ENCODE measurements at places on chromosomes 4 and X.

- DNase-seq: no peak
Observed at GRCh38 chr4:138086611-138087041, 155.5 kb downstream of the SLC7A11 start.

DNA sequence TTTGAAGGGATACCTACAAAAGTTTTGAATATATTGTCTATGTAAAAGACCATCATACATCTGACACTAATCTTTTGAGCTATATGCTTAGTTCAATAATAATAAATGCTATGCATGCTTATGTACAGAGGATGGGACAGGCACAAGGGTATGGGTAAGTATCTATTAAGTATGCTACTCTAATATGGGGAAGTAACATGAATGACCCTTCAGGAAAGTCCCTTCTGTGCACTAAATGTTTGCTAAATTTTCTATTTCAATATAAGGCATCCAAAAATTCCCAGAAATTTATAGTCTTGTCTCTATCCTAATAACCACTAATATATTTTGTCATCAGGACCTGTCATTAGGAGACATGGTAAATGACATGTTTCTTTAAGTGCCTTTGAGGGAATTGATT is 19.0 kb downstream of the ATP8A1 start:
- no peak for DNase-seq

GRCh38 chrX:67545893-67546495 is 2.2 kb downstream of the AR start:
- no peak for DNase-seq

DNA sequence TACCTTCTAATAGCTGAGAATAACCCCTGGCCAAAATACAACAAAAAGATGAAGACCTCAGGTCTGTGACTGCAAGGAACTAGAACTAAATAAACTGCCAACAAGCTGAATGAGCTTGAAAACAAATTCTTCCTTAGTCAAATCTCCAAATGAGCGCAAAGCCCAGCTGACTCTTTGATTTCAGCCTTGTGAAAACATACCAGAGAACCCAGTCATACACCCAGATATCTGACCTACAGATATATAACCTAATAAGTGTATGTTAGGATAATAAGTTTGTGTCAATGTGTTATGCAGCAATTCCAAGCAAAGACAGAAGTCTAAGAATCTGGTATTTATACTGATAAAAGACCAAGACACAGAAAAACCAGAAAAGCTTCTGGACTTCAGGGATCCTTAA is 38.0 kb upstream of the ADGRL3 start:
- no peak for DNase-seq

- DNase-seq: no peak
Observed at GRCh38 chrX:77930581-77930980, 20.1 kb downstream of the ATP7A start.

DNA sequence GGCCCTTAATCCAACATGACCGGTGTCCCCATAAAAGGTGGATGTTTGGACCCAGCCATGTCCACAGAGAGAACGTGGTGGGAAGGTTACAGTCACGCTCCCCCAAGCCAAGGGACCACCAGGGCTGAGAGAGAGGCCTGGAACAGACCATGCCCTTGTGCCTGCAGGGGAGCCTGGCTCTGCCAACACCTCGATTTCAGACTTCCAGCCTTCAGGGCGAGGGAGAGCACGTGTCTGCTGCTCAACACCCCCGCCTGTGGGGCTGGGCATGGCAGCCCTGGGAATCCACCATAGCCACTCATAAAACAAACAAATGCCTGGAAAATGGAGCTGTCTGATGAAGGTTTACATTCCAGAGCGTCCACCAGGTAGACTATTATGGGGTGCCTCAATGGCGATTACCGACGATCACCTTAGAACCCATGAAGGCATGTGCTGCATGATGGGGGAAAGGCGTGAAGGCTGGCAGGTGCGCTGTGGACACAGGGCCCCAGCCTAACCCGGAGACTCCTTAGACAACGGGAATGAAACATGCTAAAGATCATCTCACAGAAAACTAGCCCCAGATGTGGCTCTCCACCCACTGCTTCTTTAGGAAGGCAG is 42.3 kb upstream of the HMX1 start:
- DNase-seq: no peak

DNA sequence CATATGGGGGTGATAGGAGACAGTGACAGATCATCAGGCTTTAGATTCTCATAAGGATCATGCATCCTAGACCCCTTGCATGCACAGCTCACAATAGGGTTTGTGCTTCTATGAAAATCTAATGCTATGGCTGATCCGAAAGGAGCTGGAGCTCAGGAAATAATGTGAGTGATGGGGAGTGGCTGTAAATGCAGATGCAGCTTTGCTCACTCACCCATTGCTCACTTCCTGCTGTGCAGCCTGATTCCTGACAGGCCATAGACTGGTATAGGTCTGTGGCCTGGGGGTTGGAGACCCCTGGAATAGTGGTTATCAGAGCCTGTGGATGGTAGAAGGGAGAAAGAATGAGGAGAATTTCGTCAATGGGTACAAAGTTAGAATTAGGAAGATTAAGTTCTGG is 2751.1 kb downstream of the ARAP2 start:
- no peak for DNase-seq

DNA sequence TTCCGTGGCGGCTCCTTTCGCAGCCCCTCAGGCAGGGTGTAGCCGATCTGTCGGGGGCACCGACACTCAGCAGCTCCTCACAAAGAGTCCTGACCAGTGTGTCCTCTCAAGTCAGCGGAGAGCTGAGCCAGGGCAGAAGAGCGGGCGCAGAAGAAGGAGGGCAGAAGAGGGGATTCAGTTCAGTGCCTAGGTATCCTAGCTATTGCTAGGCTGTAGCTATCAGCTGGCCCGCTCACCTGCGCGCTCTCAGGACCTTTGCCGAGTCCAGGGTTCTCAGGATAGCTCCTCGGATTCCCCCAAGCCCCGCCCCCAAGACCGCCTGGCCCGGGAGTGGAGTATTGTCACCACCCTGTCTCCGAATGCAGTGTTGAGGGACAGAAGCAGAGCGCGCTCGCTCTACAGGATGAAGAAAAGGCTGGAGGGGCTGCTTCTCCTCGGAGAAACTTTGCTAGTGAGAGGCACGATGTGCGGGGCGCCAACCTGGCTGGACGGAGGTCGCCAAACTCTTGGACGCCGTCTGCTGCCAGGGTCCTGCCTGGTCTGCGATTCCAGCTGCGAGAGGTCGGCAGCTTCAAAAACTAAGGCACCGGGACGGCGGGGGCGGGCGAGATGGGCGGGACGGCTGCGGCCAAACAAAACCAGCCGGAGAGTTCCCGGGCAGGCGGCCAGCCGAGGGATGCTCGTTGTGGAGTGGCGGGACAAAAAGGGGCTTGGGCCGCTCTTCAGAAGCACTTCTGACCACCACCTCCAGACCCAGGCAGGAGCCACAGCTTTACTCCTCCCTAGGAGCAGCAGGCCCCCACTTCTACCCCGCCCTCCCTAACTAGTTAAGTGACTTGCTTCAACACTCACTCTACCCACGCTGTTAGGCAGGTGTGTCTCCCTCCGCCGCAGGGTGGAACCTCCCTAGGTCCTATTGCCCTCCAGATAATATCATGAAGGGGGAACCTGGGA is at the start of gene XKRX:
TSS of gene XKRX (minus strand) at position 258 of the 954 bp plus-strand sequence. CDS start 613 bp downstream, outside the sequence.
- DNase-seq: peak; percentile 9

- DNase-seq: no peak
Observed at GRCh38 chrX:39518476-39519029, 579.2 kb downstream of the BCOR start.

- DNase-seq: no peak
Observed at GRCh38 chr4:7584606-7585159, 150.0 kb upstream of the PSAPL1 start.

- DNase-seq: no peak
Observed at GRCh38 chr4:62130230-62130629, 930.1 kb downstream of the ADGRL3 start.

GRCh38 chr4:34972189-34972588 is 1272.1 kb downstream of the ARAP2 start:
- no peak for DNase-seq

DNA sequence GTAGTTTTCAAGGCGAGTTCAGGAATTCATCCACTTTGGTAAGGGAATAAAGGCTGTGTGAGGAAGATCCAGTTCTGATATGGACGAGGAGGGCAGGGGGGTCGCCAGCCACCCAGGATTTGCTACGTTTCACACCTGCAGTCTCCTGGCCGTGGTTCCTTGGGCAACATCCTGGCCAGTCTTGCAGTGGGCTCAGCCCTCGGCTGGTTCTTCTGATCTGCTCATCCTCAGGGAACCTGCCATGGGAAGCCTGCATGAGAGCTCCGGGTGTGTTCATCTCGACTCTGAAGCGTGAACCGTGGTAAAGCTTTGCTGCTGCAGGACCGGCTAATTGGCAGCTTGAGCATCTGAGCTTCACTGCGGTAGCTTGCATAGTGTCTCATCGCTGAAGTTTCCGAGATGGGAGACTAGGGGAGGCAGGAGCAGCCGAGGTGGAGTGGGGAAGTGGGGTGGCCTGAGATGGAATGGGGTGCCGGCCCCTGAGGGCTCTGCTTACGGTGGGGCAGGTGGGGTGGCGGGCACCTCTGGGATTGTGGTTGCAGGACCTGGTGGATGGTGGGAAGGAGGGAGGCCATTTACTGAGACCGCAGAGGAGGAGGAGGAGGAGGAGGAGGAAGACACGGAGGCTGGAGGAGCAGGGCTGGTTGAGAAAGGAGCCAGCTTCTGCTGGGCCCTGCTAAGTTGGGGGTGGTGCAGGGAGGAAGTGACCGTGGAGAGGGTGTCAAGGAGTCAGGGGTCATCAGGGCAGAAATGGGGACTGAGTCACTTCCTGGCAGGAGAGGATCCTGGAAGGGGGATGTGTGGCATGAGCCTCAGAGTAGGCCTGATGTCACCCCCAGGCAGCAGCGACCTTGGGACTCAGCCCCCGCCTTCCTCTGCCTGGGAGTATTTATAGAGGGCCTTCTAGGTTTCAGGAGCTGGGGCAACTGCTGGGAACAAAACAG is 213.1 kb upstream of the PSAPL1 start:
- DNase-seq: no peak

DNA sequence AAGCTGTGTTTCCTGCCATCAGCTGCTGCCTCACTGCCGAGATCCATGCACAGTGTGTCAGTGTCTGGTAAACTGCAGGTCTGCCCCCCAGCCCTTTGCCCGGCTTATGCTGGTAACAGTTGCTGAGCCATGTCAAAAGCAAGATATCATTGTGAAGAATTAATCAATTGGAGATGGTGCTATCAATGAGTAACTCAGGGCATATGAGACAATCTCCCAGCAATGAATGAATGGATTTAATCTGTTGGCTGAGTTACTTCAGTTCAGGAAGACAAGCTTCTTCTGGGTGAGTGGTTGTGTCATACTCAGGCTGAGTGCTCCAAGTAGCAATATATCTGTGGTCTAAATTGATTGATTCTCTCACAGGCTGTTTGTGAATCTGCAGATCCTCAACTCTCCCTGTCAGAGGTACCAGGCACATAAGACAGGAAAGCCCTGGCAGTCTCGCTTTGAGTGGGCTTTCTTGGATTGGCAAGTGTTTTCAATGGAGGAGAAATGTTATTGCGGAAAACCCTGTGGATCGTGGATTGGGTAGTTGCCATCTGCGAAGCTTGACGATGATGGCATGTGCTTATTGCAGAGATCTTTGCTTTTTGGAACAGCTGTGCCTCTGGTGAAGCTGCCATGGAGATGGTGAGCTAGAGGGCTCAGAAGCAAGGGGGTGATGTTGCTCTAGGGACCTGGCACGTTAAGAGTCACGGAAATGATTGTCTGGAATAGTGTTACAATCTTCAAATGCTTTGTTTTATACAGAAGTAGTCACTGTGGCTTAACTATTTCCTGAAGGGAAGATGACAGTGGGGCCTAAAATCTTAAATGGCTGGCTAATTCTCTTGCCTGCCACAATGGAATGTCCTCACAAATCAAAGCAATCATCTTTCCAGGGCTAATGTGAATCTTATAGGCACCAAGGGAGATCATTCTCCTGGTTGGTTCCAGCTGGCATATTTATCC is 147.6 kb upstream of the TBC1D9 start:
- DNase-seq: no peak

- DNase-seq: no peak
Observed at GRCh38 chr4:181646864-181647263, 596.3 kb upstream of the TENM3 start.

- no peak for DNase-seq
Observed at GRCh38 chr4:86965019-86965976, 30.5 kb downstream of the AFF1 start.

Data from central memory CD4-positive, alpha-beta T cell (primary cell).